ENCODE measurements at places on chromosomes 3 and 15. TPM values are rescaled to one million over a fixed set of nuclear protein-coding genes. Genes with fewer than 3 reads are reported as not detected.

Gene CFAP100
- total RNA-seq: not detected

Gene CRABP1
- total RNA-seq: not detected

Gene STAC
- total RNA-seq: 7.4 TPM

Gene C3orf70
- 2.4 TPM for total RNA-seq

Gene GOLGA6L7
- total RNA-seq: not detected

Gene HIGD2B
- not detected for total RNA-seq

Gene SOX14
- not detected for total RNA-seq

Gene GOLGA8H
- 0.23 TPM for total RNA-seq

Gene CIDEC
- total RNA-seq: not detected

Gene TMPRSS7
- not detected for total RNA-seq

Gene TMEM115
- 67.2 TPM for total RNA-seq

Gene TGM4
- total RNA-seq: not detected

Gene AP3B2
- total RNA-seq: not detected

DNA sequence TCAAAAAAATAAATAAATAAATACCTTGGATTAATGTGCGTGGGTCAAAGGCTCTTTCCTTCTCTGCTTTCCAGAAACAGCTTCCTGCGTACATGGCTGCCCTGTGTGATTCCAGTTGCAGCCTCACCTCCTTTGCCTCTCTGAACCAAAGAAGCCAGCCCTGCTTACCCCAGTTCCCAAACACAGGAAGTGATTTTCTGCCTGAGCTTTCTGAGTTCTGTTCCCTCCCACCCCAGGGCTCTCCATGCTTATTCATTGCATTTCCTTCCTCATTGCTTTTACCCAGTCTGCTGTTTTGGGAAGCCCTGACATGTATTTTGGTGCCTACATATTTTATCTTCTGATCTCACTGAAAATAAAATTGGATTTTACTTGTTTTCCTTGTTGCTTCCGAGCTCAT is 15.4 kb downstream of the ZSCAN2 start:
- no peak for DNase-seq

DNA sequence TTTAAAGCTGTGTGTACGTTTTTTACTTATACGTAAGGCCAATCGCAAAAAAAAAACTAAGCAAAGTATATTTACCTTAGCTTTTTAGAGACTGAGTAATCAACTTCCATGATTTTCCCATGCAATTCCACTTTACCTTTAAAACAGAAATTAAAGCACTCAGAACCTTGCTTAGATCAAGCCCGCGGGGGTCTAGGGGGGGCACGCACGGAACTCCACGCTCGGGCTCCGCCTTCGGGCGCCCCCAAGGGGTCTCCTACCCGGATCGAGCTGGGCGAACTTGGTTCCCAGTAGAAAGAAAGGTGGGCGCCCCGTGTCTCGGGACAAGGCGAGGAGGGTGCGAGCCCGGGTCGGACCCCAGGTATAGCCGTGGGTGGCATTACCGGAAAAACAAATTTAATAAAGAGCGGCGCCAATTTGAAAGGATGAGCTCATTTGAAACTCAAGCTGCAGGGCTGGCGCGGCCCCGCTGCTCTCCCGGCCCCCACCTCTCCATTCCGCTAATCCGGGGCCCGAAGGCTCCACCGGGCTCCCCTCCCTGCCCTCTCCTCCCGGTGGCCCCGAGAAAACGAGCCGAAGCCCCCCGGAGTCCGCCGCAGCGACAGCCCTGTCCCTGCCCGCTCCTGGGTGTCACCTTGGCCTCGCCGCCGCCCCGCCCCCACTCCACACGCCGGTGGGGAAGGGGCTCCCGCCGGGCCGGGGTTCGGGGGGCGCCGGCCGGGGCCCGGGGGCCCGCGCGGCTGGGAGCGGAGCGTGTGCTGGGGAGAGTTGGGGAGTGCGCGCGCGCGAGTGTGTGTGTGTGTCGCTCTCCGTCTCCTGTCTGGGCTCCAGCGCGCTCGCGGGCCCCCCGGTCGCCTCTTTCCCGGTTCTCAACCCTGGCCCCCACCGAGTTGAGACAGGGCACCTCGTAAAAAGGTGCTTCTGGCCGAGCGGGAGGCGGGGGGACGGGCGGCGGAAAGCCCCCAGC is 1.5 kb downstream of the IGF2BP2 start:
- no peak for DNase-seq

GRCh38 chr3:165854696-165855095 is 17.5 kb upstream of the BCHE start:
- DNase-seq: peak; percentile 20

- DNase-seq: no peak
Observed at GRCh38 chr3:187361835-187362234, 6.3 kb upstream of the RTP4 start.

DNA sequence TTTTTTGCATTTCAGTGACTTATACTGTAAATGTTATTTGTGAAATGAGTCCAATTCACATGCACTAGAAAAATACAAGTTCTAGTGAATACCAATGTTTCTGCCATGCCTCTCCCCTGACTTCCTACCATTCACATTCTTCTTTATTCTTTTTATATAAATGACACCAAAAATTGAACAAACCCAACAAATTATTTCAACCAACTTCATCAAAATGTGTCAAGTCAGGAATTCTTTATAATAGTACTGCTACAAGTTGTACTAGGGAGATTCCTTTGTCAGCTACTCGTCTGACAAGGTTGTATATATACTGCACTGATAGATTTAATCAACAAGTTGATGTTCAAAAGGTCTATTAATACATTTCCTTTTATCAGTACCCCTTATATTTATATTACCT is 3.0 kb downstream of the TBL1XR1 start:
- DNase-seq: no peak

GRCh38 chr3:76551739-76552138 is 488.2 kb upstream of the ROBO2 start:
- no peak for DNase-seq

DNA sequence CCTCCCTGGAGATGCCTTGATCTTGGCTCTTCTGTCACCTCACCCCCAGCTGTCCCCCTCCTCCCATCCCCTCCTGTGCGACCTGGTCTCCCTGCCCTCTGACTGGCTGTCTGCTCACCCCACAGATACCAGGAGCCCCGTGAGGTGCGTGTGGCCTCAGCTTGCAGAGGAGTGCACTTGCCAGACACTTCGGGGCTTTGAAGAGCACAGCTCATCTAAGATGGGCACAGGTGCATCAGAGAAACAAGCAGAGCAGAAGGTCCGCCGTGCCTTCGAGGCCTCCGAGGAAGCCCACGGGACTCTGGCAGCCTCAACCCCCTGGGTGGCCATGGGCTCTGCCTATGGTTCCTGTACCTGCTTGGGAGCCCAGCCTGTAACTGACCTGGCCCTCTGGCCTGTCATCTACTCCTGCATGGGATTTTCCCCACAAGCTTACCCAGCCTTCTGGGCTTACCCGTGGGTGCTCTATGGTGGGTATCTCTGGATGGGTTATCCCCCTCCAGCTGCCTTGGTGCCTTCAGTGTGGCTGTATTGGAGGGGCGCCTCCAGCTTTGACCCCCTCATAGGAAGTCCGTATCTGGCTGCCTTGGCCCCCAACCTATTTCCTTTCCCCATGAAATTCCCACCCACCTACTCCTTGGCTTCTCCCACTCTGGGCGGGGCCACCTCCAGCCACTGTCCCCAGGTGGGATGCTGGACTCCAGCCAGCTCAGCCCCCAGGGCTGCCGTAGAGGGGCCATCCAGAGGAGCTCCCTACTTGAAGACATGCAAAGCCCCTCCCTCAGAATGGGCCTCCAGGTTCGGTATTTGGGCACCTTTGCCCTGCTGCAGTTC is 3.8 kb downstream of the PRR23E start:
- DNase-seq: no peak

DNA sequence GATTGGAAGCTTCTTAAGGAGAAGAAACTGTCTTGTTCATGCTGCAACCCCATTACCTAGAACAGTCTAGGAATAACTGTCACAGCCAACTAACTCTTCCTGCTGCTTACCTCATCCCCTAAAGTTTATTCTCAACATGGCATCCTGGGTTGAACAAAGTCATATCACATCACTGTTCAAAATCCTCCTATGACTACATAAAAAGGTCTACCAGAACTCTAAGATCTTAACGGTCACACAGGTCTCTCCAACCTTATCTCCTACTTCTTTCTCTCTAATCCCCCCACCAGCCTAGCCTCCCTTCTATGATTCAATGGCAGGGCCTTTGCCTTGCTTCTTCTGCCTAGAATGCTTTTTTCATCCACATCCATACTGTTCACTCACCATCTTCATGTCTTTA is 69.3 kb downstream of the CLASP2 start:
- no peak for DNase-seq

DNA sequence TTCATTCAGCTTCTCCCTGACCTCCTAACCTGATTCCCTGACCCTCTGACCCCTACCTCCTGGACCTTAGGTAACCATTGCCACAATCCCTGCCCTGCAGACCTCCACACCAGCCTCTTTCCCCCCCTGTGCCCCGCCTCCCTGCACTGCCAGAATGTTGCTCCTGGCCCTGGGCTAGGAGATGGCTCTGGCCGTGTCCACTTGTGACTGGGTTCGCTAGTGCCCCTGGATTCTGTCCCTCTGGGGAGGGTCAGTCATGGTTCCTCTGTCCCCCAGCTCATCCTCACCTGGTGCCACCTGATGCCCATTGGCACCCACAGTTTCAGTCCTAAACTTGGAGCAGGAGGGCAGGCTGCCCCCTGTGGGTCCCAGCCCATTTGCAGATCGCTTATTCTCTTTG is 56.2 kb upstream of the PRR23E start:
- no peak for DNase-seq

- DNase-seq: no peak
Observed at GRCh38 chr3:180184816-180185215, 148.1 kb upstream of the PEX5L start.

GRCh38 chr3:73707772-73708171 is 83.0 kb upstream of the PDZRN3 start:
- no peak for DNase-seq

- no peak for DNase-seq
Observed at GRCh38 chr3:16404349-16404895, 109.1 kb downstream of the RFTN1 start.

DNA sequence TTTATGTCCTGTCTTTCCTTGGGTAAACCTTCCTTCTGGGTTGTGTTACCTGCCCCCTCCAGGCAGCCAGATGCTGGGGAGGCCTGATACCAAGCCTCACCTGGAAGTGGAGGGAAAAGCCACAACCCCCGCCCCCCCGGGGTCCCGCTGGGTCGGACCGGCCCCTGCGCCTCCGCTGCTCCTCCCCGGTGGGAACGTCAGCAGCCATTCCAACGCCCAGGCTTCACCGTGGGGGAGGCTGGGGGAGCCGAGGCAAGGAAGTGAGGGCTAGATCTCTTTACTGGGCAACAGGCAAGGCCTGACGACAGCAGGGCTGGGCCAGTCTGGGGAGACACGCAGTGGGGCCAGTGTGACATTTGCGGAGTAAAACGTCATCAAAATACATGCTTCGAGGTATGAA is 53.0 kb upstream of the SNRPA1 start:
- no peak for DNase-seq

- DNase-seq: no peak
Observed at GRCh38 chr3:197189623-197190022, 108.8 kb downstream of the DLG1 start.

DNA sequence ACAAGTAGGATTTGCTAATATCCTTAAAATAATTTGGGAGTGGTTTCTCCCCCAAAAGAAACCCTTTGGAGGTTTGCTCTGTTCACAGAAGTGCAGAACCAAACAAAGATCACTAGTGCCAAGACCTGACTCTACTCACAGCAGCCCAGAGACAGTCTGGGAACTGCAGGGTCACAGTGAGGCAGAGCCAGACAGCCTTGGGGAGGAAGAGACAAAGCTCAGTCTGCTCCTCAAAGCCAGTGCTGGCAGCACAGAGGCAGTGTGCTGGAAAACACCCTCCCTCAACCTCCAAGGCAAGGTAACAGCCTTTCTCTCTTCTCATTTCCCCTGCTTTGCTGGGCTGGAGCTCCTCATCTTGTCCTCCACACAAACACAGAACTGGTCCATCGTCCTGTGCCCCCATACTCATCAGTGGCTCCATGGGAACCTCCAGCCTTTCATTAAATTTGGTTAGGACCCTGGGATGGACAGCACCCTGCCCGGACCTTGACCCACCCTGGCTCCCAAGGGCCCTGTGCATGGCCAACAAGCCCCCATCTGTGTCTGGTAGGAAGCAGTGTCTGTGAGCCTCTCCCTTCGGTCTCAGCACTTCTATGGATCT is 12.6 kb downstream of the RAB6B start:
- DNase-seq: no peak

DNA sequence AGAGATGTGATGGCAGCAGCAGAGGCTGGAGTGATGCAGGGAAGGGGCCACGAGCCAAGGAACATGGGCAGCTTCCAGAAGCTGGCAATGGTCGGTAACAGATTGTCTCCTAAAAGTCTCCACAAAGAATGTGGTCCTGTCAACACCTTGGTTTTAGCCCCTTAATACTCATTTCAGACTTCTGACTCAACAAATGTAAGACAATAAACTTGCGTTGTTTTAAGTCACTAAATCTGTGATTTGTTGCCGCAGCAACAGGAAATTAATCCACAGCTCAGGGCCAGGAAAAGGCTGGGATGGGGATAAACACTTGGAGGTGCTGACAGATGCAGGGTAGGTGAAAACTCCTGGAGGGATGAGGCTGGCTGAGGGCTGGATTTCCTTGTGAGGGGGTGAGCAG is 69.9 kb downstream of the OXNAD1 start:
- peak; percentile 16 for DNase-seq

GRCh38 chr3:14531856-14532395 is 8.2 kb downstream of the GRIP2 start:
- no peak for DNase-seq

GRCh38 chr3:168951884-168952283 is 711.6 kb downstream of the MECOM start:
- no peak for DNase-seq

- DNase-seq: no peak
Observed at GRCh38 chr3:118984699-118985098, 49.9 kb downstream of the IGSF11 start.

- no peak for DNase-seq
Observed at GRCh38 chr15:82731527-82731926, 21.9 kb upstream of the AP3B2 start.

GRCh38 chr15:55387027-55387426 is 21.1 kb downstream of the CCPG1 start:
- DNase-seq: no peak

DNA sequence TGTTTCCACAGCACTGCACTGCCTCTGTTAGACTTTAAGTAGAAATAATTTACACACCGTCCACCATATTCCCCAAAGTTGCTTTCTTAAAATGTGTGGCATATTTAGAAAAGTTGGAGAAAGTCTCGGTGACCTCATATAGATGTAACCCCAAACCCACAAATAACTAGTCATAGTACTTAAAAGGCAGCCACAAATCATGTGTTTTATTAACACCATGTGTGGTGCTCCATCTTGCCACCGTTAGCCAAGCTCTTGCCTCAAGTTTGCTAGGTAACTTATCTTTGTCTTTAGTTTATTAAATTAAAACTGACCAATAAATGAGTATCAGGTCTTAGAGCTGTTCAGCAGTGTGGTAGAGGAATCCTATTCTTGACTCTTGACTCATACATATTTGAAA is 257.9 kb downstream of the UBE2E2 start:
- DNase-seq: no peak

DNA sequence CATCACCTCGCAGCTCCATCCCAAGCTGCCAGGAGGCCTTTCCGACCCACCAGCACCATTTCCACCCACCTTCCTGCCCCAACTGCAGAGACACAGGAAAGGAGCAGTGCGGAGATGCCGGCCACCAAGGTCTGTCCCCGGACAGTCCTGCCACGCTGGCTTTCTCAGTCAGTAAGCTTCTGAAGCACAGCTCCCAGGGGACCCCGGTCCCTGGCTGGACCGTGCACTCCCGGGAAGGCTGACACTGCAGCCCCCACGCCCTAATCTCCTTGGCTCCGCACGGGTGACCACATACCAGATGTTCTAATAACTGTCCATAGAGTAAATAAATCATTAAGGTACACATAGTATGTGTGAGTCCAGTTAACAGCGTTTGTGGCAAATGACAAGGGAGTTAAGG is 73.5 kb downstream of the VGLL4 start:
- DNase-seq: no peak

Measured in glomerular endothelial cell (primary cell).